C1 segment of cervical spinal cord (tissue), 14 donors: ENCODE measurements at places on chromosomes 2 and 18.

- DNase-seq, result no peak
These were observed 108.8 kb downstream of the FARSB start for GRCh38 chr2:222547083-222547482.

DNA sequence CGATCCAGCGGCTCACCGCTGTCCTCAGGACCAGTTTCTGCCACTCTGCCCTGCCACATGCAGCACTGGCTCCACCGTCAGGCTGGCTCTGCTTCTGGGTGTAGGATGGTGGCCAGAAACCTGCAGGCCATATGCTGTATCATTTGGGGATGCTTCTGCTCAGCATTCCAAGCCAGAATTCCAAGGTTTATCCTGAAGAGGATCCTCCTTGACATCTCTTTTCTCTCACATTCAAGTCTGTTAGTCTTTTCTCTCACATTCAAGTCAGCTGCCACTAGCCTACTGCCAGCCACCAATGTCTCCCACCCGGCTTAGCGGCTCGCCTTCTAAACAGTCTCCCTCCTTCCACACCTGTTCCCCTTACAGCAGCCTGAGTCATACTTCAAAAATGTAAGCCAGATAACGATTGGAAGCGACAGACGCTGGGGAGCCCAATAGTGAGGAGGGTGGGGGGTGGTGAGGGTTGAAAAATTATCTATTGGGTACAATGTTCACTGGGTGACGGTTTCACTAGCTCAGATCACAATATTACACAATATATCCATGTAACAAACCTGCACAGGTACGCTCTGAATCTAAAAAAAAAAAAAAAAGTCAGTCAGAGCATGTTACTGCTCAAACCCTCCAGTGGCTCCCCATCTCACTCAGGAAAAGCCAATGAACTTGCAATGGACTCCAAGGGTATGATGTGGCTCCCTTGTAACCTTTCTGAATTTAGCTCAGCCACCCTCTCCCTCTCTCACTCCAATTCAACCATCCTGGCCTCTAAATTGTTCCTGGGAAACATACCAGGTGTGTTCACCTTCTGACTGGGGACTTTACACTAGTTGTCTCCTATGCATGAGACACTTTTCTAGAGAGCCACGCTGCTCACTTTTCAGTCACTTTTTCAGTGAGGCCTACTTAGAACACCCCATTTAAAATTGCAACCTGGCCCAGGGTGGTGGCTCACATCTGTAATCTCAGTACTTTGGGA lies 38.8 kb upstream of the SP3 start:
- no peak for DNase-seq

DNA sequence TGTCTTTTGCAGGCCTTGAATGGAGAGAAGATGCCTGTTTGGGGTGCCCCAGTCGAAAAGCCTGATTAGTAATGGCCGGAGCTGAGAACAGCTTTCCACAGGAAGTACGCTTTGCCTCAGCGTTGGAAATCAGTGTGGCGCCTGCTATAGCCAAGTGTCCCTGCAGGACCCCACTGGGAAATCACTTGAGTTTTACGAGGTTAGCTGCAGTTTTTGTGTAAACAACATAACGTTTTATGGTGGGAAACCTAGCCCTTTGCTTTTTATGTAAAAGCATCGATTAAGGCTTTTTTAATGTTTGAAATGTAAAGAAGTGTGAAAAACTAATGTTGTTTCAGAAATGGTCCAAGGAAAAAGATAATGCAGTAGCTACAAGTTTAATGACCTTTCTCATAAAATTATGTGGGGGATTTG lies 234.2 kb downstream of the TTC32 start:
- DNase-seq, result no peak

DNA sequence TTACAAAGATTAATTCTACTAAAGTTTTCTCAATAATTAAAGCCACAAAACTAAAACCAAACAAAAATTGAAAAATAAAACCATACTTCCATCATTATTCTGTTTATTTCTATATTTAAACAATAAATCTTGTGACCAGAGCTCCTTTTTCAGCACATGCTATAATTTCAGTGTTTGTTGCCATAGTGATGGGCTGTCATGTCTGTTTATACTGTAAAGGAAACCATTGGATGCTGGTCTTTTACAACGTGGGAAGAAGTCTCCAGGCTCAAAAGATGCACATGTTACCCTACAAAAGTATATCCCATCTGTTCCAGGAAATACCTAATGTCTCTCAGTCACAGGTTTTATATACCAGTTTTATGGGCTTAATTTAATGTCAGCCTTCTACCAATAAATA lies 100.1 kb upstream of the MC2R start:
- no peak for DNase-seq

DNA sequence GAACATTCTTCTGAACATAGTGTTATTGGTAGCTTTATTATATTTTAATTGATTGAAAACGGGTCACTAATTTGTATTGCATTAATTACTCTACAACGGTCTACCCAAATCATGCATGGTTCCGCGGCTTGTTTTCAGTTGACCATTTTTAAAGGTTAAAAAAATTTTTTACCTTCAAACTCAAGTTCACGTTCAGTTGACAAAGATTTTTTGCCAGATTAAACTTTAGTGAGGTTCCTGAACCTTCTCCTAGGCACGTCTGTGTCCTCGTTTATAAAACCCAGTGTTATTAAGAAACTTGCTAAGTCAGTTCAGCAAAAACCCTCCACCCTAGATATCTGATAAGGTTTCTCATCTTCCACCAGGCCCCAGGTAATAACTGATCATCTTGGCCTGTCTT lies 331.2 kb downstream of the ALK start:
- no peak for DNase-seq

GRCh38 chr2:226023383-226023782 lies 623.9 kb downstream of the NYAP2 start:
- DNase-seq, result no peak

DNA sequence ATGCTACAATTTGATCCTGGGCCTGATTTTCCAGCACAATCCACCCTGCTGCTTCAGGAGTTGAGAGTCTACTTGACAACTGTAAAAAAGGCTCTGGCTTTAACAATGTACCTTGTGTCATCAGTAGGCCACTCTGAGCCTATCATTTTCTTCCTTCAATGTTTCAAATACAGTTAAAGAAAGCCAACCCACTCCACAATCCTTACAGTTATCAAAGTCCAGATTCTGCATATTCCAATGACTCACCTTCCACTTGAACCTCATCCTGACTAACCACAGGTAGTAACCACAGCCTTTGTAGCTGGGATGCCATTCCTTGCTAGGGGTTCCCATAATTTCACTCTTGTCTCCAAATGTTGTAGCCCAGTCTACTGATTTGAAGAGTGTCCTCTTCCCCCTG lies 35.5 kb upstream of the AQP4 start:
- DNase-seq, result no peak

DNA sequence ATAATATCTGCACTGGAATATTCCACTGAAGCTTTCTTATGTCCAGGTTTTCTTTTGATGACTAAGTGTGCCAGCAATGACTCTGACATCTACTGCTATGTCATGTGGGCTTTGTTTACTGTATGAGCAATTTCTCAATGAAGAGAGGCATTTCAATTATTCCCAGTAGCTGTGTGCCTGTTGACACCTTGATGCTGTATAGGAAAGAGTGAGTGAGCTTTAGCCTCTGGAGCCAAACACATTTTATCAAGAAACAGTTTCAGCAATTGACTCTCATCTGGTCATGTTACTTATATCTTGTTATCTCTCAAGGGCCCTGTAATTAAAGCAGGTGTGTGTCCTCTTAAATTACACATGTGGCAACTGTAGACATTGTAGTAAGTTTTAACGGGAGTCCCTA lies 493.2 kb upstream of the FANCL start:
- DNase-seq, result no peak

DNA sequence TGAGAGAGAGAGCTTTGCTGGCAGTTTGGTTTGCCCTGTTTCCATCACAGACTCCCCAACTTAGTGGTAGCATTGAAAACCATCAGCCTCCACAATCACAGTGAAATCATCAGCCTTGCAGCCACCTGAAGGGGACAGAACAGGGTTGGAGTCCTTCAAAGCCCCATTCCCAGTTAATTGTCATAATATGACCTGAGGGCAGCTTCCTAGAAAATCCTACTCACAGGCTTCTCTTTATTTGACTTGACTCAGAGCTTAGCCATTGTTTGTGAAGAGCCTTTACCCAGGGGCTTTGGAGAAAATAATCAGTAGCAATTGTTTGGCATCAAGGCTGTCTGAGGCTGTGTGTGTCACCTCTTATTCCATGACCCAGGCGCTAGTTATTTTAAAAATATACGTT lies 308.7 kb downstream of the CBLN2 start:
- DNase-seq, result no peak

DNA sequence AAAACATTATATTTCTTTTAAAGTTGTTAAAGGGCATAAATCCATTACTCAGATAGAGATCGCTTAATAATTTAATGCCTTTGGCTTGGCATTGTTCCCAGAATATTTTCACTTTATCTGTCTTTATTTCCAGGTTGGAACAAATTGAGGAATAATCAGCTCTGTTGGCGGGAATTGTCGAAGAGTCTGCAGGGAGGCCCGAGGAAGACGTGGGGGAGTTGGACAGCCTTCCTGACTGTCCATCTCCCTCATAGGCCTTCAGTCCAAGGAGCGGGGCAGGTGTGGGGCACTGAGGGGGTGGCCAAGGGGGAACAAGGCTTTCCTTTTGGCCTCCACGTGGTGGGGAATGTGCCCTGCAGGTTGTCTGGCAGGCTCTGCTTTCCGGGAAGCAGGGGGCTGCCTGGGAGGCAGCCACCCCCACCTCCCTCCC lies 179.6 kb downstream of the ZBTB7C start:
- DNase-seq, result no peak

- DNase-seq, result no peak
These were observed 85.9 kb downstream of the EIPR1 start for GRCh38 chr2:3291750-3292149.

DNA sequence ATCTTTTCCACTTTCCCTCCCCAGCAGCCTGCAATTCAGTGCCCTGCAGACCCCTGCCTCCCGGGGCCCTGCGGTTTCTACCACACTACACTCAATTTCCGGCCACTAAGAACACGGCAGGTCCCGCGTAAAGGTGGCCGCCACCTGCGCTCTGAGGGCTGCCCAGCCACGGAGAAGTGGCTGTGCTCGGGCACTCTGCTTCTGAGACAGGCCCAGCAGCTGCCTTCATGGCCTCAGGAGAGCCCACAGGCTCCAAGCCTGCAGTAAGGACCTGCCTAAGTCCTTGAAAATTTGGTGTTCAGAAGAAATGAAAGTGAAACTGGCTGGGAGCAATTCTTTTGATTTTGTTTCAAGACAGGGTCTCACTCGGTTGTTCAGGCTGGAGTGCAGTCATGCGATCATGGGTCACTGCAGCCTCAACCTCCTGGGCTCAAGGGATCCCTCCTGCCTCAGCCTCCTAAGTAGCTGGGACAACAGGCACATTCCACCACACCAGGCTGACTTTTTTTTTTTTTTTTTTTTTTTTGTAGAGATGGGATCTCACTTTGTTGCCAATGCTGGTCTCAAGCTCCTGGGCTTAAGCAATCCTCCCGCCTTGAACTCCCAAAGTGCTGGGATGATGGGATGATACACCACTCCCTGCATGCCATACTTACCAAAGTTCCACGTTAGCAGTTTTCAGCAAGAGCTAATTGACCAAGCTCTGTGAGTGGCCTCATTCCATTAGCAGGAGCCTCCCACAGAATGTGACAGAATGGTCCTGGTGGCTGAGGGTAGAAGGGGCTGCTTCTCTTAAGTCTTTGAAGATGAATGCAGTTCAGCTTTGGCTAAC lies 14.6 kb upstream of the ALPP start:
- no peak for DNase-seq

GRCh38 chr2:202529389-202529788 lies 105.4 kb upstream of the FAM117B start:
- no peak for DNase-seq

GRCh38 chr18:58046794-58047555 lies 2.9 kb downstream of the NEDD4L start:
- no peak for DNase-seq

DNA sequence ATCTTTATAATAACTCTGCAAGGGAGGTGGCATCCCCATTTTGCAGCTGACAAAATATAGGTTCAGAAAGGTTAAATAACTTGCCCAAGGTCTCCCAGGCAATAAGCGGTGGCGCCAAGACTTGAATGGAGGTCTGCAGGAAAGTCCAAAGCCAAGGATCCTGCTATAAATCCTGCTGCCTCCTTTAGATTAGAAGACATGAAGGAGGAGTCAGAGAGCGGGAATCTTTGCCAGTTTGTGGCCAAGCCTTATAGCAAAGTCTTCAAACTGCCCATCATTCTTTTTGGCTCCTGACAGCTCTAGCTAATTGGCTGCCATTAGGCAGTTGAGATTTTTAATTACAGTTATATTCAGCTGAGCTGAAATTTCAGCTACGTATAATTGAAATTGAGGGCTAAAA lies 114.3 kb downstream of the C1D start:
- no peak for DNase-seq

DNA sequence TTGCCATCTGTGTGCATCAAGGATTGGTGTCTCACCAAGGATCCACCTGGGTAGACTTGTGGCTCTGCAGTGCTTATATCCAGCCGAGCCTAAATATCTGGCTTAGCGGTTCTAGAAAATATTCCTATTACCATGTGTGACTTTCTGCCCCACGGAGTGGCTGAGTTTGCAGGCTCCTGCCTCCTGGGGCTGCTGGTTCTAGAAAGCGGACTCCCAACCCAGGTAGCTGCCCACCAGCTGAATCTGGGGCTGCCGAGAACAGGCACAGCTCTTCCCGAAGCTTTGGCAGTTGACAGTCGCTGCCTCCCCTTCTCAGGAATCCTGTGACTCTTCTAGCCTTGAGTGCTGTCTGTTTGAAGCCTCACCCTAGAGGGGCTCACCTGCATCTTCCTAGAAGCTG lies 104.6 kb downstream of the TPGS2 start:
- no peak for DNase-seq

DNA sequence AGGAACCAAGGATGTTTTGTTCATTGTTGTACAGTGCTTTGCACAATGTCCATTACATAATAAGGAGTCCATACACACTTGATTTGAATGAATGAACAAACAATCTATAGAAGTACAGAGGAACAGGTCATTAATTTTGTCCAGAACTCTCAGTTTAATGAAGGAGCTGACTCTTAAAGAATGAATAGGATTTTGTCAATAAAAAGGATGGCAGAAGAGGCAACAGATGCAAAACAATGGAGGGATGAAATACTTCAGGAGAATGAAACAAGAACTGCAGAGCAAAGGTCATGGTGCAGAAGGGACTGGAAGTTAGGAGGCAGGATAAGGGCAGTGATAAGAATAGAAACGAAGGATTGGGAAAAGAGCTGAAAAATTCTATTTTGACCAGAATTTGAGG lies 28.7 kb upstream of the COL5A2 start:
- DNase-seq, result no peak

GRCh38 chr2:25062511-25062917 lies 20.6 kb downstream of the EFR3B start:
- DNase-seq, result peak; percentile 84

DNA sequence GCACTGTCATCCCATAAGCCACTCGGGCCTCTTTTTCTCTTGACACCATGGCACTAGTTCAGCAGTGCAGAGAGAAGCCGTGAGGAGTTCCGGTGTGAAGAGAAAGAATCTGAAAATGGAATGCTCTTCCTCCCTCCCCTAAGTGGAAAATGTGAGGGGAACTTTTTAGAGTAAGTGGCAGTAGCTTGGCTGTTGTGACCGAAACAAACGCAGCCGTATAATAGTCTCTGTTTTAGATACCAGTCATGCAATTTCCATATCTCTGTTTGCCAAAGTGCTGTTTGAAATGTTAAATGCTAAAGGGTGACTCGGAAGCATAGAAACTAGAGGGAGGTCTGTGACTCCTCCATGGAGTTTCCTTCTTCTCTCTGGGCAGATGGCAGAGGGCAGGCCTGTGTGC lies 122.9 kb downstream of the MTCL1 start:
- no peak for DNase-seq
